ENCODE measurements at places on chromosomes 5 and 9.

DNA sequence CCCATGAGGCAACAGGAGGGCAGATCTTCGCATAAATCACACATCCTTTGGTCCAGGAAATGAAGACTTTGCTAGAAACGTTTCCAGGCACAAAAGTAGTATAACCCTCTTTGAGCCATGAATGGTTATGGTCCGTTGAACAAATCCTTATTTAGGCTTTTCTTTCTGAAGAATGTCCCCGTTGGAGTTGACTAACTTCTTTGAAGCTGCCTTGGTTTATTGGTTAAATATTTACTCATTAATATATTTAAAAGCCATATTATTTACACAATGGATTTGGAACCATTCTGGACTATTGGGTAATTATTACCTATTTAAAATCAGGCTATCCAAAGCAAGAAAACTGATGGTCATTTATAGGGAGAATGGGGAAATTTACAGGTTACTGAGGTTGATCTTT, 347.6 kb upstream of the SLC30A5 start:
- no peak for DNase-seq

GRCh38 chr9:35518981-35519679, 29.2 kb downstream of the RUSC2 start:
- DNase-seq: no peak

DNA sequence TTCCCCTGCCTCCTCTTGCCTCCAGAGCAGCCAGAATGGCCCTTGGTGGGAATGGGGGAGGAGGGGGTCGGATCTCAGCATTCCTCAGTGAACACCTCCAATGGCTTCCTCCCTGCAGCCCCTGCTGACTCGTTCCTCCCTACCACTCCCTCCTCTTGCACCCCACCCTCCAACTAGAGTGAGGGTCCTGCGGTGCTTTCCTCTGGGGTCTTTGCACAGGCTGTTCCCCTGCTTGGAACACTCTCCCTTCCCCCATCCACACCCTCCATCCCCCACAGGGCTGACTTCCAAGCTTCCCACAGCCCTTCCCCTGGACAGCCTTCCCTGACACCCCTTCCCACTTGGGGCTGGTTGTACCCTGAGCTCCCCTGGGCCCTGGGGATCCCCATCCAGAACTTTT, 70.4 kb upstream of the NEK6 start:
- no peak for DNase-seq

GRCh38 chr9:121711797-121712196, 60.4 kb downstream of the DAB2IP start:
- no peak for DNase-seq

GRCh38 chr9:79353856-79354520, 217.8 kb upstream of the TLE4 start:
- DNase-seq: no peak

GRCh38 chr5:1429496-1429895, 15.7 kb downstream of the SLC6A3 start:
- DNase-seq: no peak

DNA sequence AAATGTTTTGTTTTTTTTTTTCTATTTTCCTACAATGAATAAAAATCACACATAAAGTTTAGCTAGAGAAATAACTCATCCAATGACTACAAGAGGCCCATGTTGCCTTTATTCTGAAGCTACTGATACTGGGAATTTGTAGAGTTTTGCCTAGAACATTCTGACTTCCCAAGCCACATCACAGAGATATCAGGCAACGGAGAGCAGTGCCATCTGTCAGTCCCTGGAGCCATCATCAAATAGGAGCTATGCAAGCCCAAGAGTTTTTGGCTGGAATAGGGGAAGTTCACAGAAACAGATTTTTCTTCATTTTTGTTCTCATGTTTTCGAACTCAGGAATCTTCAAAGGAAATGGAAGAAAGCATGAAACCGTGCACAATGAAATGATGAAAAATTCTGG, 896.6 kb downstream of the TLE1 start:
- no peak for DNase-seq

DNA sequence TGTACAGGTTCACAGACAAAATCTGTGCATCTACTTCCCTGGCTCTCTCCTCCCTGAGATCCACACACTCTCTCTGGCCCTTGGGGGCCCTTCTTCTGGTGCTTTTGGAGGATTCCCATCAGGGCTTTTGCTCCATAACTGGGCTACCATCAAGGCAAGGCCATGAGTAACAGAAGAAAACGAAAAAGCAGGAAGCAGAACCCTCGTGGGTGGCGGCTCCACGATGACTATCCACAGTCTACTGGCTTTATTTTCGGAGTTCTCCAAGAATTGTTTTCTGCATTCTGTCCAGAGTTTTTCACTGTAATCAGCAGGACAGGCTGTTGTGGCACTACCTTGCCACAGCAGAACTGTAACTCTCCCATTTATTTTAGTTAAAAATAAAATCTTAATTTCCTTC, 19.9 kb downstream of the PNPLA7 start:
- no peak for DNase-seq

- DNase-seq: no peak
Measured at GRCh38 chr5:137122558-137122957, 376.6 kb downstream of the SPOCK1 start.

DNA sequence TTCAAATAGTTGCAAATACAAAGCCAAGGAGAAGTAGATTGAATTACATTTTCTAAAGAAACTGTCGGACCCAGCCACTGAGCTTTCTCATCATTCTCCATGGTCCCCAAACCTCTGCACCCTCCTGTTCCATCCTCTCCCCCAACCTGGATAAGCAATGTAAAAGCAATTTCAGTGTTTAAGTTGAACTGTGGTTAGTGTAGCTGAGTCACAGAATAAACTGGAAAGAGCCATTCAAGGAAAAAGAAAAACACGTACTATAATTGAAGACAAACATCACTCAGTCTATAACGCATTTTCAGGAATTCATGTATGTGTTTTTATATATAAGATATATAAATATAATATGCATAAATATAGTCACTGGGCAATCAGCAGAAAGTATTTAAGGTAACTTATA, 54.1 kb upstream of the TMEM161B start:
- DNase-seq: no peak

DNA sequence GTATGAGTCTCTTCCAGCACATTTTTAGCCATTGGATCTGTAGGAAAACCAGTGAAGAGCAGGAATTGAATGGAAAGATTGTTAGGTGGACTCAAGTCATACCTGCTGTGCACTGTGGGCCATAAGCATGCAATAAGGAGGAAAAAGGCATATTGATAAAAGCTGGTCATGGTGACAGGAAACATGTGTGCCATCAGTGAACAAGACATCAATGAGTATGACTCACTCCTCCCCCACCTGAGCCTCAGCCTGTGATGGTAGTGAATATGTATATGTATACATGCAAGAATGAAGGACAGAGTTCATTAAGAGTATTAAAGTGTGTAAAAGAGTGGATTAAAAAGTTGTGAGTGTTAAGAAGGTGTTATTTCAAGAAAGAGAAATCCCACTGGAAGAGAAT, 164.5 kb downstream of the TMEM38B start:
- no peak for DNase-seq

- DNase-seq: no peak
Measured at GRCh38 chr5:87137283-87137682, 130.4 kb upstream of the RASA1 start.

DNA sequence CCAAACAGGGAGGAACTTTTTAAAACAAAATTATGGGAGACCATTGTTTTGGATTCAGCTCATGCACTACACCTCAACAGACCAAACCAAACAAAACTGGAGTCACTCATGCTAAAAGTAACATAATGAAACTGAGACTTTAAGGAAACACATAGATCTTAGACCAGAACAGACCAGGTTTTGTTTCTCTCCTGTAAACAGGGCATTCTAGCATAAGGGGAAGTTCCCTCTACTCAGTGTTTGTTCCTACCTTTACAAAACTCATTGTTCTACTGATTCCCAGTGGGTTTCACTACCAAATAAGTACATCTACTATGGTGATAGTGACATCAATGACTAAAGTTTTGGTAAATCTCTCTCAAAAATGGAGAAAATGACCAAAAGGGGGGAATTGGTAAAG, 1103.6 kb upstream of the EDIL3 start:
- DNase-seq: no peak

DNA sequence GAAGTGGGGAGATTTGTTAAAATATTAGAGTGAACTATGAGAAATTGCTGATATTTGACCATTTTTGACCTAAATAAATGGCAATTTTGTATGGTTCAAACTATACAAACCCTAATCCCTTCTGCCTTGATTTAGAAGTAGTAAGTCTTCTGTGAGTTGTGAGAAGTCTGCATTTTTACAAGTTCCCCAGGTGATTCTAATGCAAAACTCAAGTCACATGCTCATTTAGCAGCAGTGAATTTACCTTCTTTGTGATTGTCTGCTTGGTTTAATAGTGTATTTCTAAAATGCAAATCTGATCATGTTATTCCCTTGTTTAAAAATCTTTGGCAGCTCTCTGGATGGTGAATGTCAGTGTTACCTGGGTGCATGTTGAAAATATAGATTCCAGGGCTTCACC, 2.8 kb downstream of the MEGF10 start:
- DNase-seq: no peak

DNA sequence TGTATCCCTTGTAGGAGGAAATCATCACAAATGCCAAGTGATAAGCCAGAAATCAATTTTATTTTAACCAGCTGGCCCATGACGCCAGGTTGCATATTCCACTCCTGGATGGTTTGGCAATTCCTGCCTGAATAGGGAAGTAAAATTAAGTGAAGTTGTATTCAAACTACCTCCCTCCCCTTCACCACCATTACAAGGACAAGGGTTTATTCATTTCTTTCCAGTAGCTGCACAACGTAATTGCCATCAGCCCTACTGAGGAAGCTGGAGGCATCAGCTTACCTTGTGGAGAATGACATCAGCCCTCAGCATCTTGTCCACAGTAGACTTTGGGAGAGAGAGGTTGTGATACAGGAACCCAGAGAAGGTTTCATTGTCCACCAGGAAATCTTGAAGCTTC, 66.6 kb downstream of the ABCA1 start:
- no peak for DNase-seq

DNA sequence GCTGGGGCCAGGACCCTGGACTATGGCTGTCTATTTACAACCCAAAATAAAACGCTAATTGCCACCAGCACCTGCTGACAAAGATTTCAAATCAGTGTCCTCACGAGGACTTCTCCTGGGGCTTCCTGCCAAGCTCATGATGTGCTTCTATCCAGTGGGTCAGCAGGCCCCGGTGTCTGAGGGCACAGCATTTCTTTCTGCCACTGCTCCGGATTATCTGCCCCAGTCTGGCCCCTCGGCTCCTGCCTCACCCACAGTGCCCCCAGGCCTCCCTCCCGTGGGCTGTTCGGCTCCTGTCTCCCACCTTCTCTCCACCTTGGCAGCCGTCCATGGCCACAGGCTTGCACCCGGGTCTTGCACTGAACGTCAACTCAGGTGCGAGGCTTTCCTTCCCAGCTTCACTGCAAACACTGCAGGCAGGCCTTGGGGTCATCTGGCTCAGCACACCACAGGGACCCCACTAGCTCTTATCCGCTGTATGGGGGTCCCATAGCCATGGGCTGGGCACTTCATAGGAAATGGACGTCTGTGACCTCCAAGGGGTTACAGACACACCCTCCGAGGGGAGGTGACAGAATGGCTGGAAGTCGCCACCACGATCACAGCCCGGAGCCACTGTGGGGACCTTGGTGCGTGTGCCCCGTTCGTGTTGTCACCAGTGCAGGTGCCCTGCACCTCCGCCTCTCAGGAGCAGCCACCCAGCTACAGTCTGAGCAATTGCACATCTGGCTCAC, 43.8 kb upstream of the FCN1 start:
- DNase-seq: no peak

DNA sequence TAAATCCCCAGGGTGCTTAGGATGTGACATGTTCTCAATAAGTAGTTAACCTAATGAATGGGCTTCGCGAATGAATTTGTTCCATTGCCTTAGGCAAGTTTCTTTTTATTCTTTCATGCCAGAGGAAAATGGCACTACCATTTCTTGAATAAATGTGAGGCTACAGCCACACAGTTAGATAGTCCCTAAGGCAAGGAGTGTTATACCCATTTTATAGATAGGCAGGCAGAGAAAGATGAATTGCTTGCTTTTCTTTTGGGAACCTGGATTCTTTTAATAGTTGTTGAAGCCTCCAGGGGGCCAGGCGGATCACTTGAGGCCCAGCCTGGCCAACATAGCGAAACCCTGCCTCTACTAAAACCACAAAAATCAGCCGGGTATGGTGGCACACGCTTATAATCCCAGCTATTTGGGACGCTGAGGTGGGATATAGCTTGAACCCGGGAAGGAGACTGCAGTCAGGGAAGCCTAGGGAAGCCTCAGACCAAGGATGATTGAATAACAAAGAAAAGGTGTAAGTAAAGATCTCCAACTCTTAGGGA, 943 bp downstream of the NOP16 start:
- no peak for DNase-seq

DNA sequence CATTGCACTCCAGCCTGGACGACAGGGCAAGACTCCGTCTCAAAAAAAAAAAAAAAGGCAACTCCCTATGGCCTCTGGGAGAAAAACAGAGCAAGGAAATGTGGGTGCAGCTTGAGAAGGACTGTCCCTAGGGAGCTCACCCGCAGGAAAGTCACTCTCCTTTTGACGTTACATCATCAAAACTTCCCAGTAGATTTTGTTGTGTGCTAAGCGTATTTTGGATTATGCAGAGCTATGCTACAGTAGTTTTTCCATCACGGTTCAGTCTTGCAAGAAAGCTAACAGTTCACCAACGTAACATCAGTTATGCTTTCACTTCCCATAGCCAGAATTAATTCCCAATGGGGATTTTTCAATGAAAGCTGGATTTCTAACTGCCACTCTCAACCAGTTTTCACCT, 138.8 kb downstream of the HSD17B3 start:
- DNase-seq: no peak

GRCh38 chr5:77356740-77357139, 135.4 kb downstream of the WDR41 start:
- DNase-seq: no peak

- no peak for DNase-seq
Measured at GRCh38 chr5:84715686-84716085, 331.0 kb upstream of the EDIL3 start.

- no peak for DNase-seq
Measured at GRCh38 chr9:130651752-130652151, 12.6 kb upstream of the PRDM12 start.

DNA sequence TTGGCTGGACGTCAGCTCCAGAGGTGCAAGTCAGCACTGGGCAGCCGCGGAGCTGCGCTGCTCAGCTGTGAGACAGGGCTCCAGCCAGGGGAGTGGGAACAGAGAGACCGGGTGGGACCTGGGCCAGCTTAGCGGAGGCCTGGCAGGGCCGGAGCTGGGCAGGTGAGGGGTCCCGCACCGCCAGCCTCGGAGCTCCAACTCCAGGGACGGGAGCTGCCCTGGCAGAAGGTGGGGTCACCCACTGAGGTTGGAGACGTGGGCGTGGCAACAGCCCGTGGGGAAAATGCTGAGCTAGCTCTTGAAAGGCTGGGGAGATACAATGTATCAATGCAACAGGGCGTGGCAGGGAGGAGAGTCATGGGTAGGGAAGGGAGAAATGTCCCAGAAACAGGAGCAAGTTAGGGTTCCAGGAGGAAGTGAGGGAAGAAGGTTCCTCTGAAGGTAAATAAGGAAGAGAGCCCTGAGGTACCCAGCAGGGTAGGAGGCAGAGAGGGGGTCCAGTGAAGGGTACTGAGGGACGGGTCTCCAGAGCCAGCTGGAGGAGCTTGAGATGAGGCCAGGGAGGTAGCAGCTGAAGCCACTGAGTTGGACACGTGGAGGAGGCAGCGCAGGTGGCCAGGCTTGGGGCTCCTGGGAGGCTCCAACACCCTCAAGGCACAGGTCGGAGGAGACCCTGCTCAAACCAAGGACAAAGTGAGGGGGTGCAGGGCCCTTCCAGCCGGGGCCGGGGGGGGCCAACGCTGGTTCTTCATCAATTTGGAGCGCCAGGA, 736 bp upstream of the NKD2 start:
- DNase-seq: no peak
